Occipital lobe (tissue), 3 donors: ENCODE measurements at places on chromosomes 11 and 22. TPM values are rescaled to one million over a fixed set of nuclear protein-coding genes. Genes with fewer than 3 reads are reported as not detected.
A peak's percentile ranks its signal among the peaks of the same experiment; 100 is the strongest.

The MMP10 gene
- not detected for total RNA-seq

The GUCD1 gene
- total RNA-seq: 48.7 TPM

The OR6A2 gene
- 0.47 TPM for total RNA-seq

The B4GALNT4 gene
- total RNA-seq: 99.5 TPM

The OR2AT4 gene
- total RNA-seq: not detected

The GP1BB gene
- 21.8 TPM for total RNA-seq

The OR51B4 gene
- 0.31 TPM for total RNA-seq

The DUSP18 gene
- 22.9 TPM for total RNA-seq

The C22orf39 gene
- total RNA-seq: 31.8 TPM

- DNase-seq: no peak
Measured at GRCh38 chr11:116173506-116173905, 599.3 kb downstream of the BUD13 start.

- no peak for DNase-seq
Measured at GRCh38 chr11:130995266-130995665, 79.0 kb upstream of the SNX19 start.

- no peak for DNase-seq
Measured at GRCh38 chr11:125329786-125330185, 165.2 kb downstream of the PKNOX2 start.

DNA sequence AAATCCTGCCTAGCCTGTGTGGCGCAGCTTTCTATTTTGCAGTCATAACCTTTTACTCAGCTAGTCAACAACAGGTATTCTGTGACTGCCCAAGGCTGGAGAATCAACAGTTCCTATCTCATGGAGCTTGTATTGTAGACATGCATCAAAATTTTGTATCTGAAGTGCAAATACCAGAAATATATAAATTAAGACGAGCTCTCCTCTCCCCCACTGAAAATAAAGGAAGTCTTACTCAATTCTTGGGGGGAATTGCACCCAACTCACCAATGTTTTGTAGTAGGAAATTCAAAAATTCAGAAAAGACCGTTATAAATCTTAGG is 153.4 kb downstream of the NCAM1 start:
- DNase-seq: no peak

DNA sequence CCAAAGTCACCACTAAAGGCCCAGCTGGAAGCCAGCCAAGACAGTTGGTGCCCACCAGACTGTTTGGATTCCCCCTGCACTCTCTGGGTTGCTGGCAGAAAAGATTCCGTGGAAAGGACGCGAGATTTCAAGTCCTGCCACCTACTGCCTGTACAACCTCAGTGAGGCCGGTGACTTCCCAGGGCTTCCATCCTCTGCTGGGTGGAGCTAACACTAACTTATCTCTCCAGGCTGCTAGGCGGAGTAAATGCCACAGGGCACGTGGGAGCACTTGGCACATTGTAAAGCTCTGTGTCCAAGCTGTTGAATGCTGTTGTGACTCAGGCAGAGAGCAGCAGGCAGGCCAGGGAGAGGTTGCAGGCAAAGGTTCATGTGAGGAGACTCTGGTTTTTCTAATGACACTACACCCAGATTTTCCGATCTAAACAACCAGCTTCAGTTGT is 50.9 kb upstream of the CDON start:
- no peak for DNase-seq

DNA sequence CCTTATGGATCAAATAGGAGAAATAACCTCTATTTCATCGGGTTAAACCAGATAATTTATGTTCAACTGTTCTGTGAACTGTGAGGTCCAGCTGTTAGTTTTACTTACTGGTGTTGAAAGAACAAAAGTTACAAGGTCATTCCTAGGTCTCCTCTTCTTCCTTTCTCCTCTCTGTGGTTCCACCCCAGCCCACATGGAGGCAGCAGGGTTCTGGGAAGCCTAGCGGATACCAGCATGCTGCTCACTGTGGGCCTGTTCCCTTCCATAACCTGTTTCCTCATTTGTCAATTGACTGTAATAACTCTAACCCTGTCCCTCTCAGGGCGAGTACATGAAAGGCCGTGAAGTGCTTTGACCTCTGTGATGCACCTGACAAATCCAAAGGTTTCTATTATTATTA is 27.8 kb downstream of the RELT start:
- DNase-seq: peak; percentile 26

GRCh38 chr11:95338430-95338991 is 107.5 kb upstream of the SESN3 start:
- DNase-seq: no peak

DNA sequence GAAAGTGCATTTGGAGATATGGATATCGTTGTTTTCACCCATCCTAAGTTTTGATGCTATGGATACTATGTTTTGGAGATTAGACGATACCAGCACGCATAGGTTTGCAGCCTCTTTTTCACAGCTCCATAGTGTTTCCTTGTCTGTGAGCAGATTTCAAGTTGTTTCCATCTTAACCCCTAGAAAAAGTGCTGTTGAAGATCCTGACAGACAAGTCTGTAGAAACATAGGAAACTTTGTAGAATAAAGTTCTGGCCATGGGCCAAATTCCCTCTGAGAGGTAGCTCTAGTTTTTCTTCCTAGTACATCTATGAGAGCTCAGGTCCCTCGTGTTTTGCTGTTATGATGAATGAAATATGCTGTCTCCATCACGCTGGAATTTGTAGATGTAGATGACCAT is 32.4 kb downstream of the ST3GAL4 start:
- DNase-seq: no peak

- no peak for DNase-seq
Measured at GRCh38 chr22:27298332-27298731, 503.2 kb downstream of the MN1 start.

DNA sequence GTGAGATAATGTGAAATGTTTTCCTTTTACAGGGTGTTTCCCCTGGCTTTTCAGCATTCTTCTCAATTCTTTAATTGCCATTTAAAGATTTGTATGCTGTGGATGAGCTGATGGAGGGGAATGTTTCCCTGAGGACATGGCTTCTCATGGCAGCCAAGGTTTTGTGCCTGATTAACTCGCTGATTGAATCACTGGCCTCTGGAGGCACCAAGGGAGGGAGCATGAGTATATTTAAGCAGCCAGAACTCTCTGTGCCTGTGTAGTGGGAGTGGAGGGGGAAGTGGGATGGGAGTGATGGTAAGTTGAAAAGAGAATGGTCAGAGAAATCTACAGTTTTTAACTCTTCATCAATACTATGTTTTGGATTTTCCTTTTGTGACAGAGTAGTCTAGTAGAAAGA is 88.7 kb downstream of the STIM1 start:
- peak; percentile 14 for DNase-seq

- DNase-seq: no peak
Measured at GRCh38 chr22:46679706-46680269, 58.3 kb downstream of the CERK start.

DNA sequence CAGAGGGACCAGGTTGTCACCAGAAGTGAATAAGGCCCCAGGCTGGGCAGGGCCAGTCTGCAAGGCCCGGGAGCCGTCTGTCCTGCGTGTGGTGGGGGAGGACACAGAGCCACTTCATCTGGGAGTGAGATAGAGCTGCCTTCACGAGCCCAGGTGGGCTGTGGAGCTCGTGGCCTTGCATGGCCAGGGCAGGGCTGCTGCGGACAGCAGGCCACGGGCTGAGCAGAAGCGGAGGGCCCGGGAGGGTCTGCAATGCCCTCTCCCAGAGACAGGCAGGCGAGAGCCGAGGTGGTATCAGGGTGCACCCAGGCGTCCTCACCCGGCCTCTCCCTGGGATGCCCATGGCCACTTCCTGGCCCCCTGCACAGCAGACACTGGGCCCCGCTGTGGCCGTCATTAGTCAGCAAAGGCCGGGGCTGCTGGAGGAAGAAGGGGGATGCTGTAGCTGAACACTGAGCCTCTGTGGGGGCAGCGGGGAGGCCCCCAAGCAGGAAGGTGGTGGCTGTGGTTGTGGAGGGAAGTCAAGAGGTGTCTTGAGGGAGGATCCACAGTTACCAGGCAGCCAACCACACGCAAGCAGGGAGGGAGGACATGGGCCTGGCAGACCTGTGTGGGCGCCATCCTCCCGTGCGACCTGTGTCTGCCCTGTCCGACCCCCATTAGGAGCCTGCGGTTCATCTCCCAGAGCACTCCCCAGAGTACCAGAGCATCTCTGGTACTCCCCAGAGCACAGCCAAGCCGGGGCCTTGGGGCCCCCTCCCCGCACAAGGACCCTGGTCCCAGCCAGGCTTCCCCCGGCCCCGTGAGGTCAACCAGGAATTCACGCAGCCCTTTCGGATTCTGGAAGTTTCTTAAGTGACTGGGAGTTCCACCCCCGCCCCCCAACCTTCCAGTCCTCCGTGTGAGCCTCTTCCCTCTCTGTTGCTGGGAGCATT is 1109.5 kb downstream of the BRD1 start:
- no peak for DNase-seq

- no peak for DNase-seq
Measured at GRCh38 chr11:79493555-79494171, 52.8 kb upstream of the TENM4 start.

GRCh38 chr11:124153821-124154220 is 29.3 kb upstream of the OR10D3 start:
- no peak for DNase-seq

DNA sequence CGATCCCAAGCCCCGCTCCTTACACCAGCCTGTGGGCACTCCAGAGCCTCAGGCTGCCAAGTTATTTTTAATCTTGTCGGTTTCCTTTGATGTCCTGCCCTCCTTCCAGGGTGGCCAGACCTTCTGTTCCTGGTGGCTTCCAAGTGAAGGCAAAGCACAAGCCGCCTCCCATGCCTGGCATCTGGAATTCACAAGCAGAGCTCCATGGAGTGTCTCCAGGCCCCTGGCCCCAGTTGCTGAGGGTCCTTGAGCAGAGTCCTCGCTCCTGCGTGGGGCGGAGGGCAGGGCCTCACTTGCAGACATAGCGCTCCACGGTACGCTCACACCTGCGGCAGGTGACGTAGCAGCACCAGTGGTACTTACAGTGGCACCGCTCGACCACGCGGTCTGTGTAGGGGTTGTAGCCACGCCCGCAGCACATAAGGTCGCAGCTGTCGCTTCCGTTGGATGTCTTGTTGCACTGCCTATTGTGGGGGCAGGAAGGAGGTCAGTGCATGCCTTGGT is 19.5 kb downstream of the WNT11 start:
- DNase-seq: no peak

DNA sequence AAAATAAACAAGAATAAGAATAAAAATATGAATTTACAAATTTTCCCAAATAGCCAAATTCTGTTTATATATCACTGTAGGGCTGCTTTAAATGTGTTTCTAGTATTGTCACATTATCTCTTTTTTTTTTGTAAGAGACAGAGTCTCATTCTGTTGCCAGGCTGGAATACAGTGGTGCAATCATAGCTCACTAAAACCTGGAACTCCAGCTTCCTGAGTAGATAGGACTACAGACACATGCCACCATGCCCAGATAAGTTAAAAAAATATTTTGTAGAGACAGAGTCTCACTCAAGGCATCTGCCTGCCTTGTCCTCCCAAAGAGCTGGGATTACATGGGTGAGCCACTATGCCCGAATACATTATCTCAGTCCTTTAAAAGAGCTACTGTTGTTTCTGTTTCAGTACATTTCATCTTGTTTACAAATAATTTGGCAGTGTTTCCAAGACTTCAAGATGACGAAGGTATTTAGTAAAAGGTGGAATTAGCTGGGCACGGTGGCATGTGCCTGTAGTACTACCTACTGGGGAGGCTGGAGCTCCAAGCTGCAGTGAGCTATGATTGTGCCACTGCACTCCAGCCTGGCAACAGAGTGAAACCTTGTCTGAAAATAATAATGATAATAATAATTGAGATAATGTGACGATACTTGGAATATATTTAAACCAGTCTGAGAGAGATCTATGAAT is 6.0 kb downstream of the FOLH1 start:
- no peak for DNase-seq

GRCh38 chr11:76703707-76704106 is 33.2 kb upstream of the LRRC32 start:
- DNase-seq: no peak

DNA sequence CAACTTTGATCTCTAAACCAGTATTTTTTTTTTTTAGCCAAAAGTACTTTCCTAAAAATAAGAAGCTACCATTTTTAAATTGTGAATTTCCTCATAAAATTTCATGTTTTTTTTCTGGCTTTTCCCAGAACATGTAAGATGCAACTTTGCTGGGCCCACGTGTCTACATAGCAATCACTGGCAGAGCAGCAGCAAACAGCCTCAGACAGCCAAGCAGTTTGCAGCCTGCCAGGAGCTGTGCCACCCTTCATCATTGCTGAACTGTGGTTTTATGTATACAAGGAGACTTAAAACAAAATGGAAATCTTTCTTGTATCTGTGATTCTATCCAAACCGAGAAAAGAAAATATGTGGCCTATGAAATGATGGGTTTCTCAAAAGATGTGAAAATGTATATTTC is 110.2 kb downstream of the GRIA4 start:
- no peak for DNase-seq

- DNase-seq: no peak
Measured at GRCh38 chr11:44502506-44502905, 63.0 kb upstream of the CD82 start.

DNA sequence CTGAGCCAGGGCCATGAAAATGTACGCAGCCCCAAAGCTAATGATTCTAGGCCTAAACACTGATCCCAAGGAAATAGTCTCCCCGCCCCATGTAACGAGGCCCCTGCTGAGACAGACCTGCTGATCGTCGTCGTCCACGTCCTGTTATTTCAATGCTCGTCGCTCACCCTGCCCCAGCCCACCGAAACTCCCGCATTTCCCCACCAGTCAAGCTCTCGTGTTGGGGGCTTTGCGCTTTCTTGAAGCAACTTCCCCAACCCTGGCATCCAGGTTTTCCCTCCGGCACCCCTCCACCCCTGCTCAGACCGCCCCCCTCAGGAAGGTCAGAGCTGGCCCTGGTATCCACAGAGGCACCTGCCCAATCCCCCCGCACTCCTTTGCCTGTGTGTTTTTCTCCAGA is 58.8 kb upstream of the LINC01488 start:
- no peak for DNase-seq

DNA sequence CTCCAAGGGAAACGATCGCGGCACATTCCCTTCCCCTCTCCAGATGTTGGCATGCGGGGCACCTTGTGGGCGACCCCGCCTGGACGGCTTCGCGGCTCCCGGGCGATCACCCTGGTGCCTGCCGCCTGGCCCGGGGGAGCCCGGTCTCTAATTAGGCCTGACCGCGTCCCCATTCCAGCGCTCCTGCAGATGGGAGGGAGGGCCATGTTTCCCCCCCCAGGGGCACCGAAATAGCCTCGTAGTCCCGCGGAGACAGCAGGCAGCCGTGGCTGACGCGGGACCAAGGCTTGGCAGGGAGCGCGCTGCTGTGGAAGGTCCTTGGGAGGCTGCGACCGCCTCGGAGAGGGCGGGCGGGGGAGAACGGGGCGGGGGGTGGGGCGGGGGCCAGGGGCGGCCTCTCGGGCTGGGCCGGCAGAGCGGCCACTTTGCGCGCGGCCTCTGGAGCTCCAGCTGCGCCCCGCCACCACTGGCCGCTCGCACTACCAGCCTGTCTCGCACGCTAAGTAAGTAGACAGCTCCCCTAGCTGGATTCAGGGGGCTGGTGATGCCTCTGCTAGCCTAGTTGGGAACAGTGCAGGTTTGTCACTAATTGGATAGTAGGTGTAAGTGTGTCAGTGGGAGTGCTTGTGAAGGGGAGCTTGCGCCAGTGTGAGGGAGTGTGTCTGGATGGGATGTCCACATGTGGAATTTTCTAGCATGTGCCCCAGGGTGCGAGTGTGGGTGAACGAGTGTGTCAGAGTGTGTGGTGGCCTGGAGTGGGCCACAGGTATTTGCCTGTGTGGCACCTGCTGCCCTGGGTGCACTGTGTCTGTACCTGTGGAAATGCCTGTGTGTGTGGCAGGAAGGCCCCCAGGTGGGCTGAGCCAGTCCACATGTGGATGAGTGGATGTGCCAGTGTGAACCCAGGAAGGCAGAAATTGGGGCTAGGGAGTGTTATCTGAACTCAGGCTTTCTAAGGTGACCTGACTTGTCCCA is at the start of gene INSC:
Gene INSC, plus strand, starts transcription at position 423 of the 975 bp plus-strand sequence. CDS start 34,252 bp downstream, outside the sequence.
- no peak for DNase-seq

GRCh38 chr11:83219095-83219494 is 25.6 kb downstream of the ANKRD42 start:
- no peak for DNase-seq
